ENCODE measurements at places on chromosomes 2 and 18.

- no peak for DNase-seq
These were observed 3.6 kb downstream of the WDR43 start for GRCh38 chr2:28898048-28898447.

DNA sequence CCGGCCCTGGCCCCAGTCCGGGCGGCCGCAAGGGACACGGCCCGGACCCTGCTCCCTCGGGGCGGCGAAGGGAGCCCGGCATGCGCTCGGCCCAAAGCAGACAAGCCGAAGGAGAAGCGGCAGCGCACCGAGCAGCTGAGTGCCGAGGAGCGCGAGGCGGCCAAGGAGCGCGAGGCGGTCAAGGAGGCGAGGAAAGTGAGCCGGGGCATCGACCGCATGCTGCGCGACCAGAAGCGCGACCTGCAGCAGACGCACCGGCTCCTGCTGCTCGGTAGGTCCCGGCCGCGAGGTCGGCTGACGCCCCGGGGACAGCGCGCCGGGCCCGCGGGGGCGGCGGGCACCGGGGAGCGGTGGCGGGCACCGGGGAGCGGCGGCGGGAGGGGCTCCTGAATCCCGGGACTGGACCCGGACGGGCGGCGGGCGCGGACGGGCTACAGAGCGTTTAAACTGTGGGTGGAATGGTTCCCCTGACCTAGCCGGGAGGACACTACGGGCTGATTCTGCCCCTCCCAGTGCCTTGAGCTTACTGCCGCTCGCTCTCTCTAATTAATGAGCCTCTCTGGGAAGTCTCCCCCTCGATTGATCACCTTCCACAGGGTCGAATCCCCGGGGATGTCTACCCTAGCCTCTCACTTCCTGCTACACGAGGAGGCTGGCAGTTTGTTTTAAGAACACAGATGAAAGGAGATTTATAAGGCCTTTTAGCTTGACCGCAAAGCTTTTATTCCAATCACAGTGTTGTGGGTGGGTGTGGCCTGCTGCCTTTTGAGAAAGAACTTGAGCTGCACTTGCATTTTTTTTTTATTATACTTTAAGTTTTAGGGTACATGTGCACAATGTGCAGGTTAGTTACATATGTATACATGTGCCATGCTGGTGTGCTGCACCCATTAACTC lies 853 bp downstream of the GNAL start:
- peak; percentile 25 for DNase-seq

GRCh38 chr2:117859532-117859911 lies 45.0 kb downstream of the DDX18 start:
- DNase-seq: no peak

DNA sequence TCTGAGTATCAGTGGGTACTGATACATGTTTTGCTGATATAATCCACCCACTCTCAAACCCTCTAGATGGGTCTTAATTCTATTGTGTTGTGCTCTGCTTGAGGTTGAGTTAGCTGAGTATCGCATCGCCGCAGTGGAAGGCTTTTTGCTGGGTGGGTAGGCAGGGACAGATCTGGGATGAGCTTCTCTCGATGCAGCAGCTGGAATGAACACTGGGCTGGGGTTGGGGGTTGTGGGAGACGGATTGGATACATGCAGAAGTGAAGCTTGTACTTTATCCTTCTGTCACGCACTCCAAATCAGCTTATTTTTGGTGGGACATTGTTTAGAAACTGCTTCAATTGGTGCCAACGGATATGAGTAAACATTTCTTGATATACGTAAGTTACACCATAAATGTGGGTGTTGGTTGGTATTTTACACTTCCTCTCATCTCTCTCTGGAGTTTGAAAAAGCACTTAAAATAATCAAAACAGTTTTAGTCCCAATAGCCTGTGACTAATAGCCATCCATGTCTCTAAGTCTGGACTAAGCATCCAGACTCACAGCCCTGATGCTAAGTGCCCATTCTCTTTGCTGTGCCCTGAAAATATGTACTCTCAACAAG lies 107.1 kb downstream of the POLE4 start:
- DNase-seq: no peak

- no peak for DNase-seq
These were observed 218.0 kb upstream of the KCNJ3 start for GRCh38 chr2:154480521-154480920.

Data from T47D (cell line).